ENCODE measurements at places on chromosomes 1 and 21. TPM values are rescaled to one million over a fixed set of nuclear protein-coding genes. Genes with fewer than 3 reads are reported as not detected.

Gene SLC5A9
- polyA plus RNA-seq = not detected

Gene PRAMEF27
- polyA plus RNA-seq = not detected

Gene TSPAN2
- polyA plus RNA-seq = 5.4 TPM

- no peak for DNase-seq
These were observed 19.8 kb downstream of the MIER1 start for GRCh38 chr1:66944330-66945274.

DNA sequence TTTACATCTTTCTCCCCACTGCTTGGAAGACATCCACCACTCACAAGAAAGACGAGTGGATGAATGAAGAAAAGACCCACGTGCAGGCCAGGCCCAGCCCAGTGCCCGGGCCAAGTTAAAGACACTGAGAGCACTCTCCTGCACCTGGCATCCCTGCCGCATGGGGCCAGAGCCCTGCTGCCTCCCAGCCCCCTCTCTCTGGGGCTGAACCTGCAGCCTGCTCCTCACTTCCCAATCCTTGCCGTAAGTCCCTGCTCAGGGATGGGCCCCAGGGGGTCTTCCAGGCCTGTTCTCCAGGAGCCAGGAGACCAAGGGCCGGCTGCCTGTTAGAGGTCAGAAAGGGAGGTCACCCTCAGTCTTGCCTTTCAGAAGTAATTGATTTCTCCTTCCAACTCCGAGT is 168.5 kb upstream of the ZC3H12A start:
- DNase-seq = no peak

- DNase-seq = no peak
These were observed 1.4 kb downstream of the USP25 start for GRCh38 chr21:15731243-15731613.

DNA sequence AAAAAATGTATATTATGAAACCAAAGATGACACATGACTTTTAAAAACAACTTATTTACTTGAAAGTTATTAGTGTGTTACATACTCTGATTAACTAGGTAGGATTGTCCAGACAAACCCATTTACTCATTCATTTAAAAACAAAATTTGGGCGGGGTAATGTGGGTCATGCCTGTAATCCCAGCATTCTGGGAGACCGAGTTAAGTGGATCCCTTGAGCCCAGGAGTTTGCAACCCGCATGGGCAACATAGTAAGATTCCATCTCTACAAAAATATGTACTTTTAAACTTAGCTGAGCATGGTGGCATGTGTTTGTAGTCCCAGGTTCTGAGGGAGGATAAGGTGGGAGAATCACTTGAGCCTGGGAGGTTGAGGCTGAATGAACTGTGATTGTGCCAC is 1414.7 kb downstream of the PLA2G4A start:
- no peak for DNase-seq
